ENCODE measurements at places on chromosomes 2 and 18. TPM values are rescaled to one million over a fixed set of nuclear protein-coding genes. Genes with fewer than 3 reads are reported as not detected.

DNA sequence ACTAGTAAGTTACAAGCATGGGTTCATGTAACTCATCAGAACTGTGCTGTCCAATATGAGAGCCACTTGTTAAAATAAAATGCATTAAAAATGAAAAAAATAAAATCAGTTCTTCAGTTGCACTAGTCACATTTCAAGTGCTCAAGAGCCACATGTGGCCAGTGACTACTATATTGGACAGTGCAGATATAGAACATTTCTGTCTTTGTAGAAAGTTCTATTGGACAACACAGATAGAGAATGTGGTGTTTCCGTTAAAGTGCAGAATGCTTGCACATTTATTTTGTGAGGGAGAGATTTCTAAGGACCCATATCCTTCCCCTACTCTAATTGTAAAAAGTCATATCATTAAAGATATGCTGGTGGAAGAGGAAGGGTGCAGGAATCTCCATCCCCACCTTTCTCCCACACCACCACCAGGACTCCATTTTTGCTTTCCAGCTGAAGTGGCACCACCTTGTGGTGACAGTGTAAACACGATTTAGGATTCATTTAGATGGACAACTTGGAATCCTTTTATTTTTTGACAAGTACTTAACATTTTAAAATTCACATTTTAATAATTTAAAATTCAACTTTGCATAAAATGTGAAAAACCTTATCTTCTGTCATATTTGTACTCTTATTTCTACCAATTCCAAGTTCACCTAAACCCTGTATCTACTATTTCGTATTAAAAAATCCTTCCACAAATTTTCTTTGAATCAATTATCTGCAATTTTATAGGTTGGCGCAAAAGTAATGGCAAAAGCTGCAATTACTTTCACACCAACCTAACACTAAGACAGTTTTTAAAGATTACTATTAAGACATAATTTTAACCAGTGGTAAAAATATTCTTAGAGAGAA lies 9.4 kb upstream of the CD302 start:
- no peak overlapping the region for H3K27ac ChIP-seq
- H3K36me3 ChIP-seq, result peaks cover 5% of the 10 kb centered on the region
- no peak overlapping the region for H3K4me3 ChIP-seq
- no peak for DNase-seq
- H3K4me1 ChIP-seq, result no peaks in the 10 kb centered on the region

GRCh38 chr2:170436077-170436943 lies 258.4 kb downstream of the MYO3B start:
- H3K27ac ChIP-seq, result no peak overlapping the region
- peaks cover 40% of the 10 kb centered on the region for H3K27me3 ChIP-seq
- no peak for DNase-seq
- H3K4me3 ChIP-seq, result no peak overlapping the region
- H3K36me3 ChIP-seq, result no peaks in the 10 kb centered on the region

Gene SLC14A1
- total RNA-seq, result 14.8 TPM

DNA sequence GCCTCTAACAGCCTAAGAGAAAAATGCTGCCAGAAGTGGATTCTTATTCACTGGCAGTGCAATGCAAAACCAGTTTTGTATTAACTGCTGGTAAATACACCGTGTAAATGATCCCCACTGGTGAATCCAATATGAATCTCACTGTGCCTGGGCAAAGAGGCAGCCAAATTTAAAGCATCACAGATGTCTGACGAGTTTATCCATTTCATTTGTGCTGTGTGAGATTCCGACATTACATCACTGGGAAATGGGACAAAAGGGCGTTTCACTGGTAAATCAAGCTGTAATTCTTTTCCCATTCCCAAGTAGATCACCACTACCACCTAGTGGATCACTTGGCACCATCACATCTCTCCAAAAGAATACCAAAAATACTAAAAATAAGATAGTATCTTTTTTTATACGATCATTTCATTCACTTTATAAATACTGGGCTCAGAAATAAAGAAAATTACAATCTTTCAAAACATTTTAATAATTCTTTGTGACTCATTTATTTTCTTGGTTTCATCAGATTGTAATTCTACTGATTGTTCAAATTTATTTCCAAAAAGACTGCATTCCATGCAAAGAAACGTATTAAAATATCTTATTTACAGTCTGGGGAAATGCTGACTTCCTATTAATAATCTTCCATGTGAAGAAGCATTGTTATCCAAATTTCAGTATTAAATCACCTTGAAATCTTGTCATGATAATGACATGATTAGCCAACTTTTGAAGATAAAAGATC lies 125.6 kb downstream of the GRB14 start:
- no peak for DNase-seq
- no peak overlapping the region for H3K4me3 ChIP-seq
- no peak overlapping the region for H3K27ac ChIP-seq
- no peaks in the 10 kb centered on the region for H3K27me3 ChIP-seq
- no peaks in the 10 kb centered on the region for H3K36me3 ChIP-seq

- no peak for DNase-seq
- H3K4me1 ChIP-seq, result no peaks in the 10 kb centered on the region
- no peak overlapping the region for H3K27ac ChIP-seq
- H3K36me3 ChIP-seq, result no peaks in the 10 kb centered on the region
These were observed 208.6 kb upstream of the ST6GAL2 start for GRCh38 chr2:107094450-107094986.

DNA sequence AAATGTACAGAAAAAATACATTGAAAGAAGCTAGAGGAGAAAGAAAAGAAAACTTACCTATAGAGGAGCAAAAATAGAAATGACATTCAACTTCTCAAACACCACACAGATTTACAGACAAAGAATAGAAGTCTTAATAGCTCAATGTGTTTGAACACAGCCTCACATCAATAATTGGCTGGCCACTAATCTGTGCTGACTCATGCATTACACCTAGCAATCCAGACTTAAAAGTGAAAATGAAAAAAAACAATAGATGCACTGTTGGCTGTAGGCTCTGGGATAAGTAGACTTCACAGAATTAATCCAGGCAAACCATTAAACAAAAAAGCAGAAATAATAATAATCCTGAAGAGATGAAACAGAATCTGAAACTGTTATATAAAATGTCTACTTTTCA lies 961.3 kb upstream of the CELF4 start:
- no peak overlapping the region for H3K4me3 ChIP-seq
- no peaks in the 10 kb centered on the region for H3K27me3 ChIP-seq
- H3K4me1 ChIP-seq, result no peaks in the 10 kb centered on the region
- H3K36me3 ChIP-seq, result no peaks in the 10 kb centered on the region
- no peak for DNase-seq

Gene NOSTRIN
- not detected for total RNA-seq

- no peak overlapping the region for H3K4me3 ChIP-seq
- DNase-seq, result no peak
- no peaks in the 10 kb centered on the region for H3K27me3 ChIP-seq
- H3K4me1 ChIP-seq, result no peaks in the 10 kb centered on the region
These were observed 301.7 kb downstream of the PAX3 start for GRCh38 chr2:221997100-221997499.

All from activated CD8-positive, alpha-beta memory T cell treated with anti-CD3 and anti-CD28 coated beads, Interleukin-2, amount 10 ng/mL, durations not matched to agents 7 days and 5 days (primary cell).